ENCODE measurements at places on chromosomes 11 and 22.

DNA sequence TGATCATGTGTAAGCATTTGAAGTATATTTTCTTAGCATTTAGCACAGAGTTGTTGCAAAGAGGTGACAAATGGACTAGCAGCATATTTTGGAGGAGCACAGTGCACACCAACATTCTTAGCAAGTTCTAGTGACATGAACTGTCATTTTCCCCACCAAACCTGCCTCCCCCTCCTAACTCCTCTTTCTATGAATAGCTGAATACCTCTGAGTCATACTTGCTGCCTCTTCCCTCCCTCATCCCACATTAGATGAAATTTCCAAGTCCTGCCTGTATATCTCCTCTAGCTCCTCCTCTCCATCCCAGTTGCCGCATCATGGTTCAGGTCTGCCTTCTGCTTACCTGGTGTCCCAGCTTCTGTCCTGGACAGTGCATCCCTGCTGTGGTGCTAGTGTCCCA, 7.2 kb downstream of the OSBP2 start:
- no peak for DNase-seq

- DNase-seq: no peak
These were observed 244.1 kb downstream of the AASDHPPT start for GRCh38 chr11:106321601-106322000.

- no peak for DNase-seq
These were observed 898 bp downstream of the ZNF215 start for GRCh38 chr11:6927030-6927617.

DNA sequence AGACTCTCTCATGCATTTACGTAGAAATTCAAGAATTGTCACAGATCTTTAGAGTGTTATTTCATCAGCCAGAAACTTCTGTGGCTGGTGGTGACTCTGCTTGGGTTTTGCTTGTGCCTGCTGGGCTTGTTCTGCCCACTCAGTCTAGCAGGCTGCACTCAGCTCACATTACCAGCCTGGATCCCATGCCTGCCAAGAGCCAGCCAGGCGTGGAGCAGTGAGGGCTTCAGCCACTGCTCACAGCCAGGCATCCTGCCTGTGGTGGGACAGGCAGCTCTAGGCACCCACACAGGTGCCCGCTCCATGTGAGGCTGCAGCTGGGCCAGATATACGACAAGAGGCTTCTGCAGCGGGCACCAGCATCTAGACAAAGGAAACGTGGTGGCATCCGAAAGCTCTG, 1213.3 kb upstream of the RAG2 start:
- no peak for DNase-seq

GRCh38 chr11:85867751-85868150, 12.6 kb downstream of the CCDC83 start:
- DNase-seq: no peak

- no peak for DNase-seq
These were observed 13.5 kb downstream of the OAF start for GRCh38 chr11:120224361-120224760.

- no peak for DNase-seq
These were observed 17.1 kb upstream of the TOLLIP start for GRCh38 chr11:1326435-1327063.

- DNase-seq: no peak
These were observed 187.1 kb downstream of the BLID start for GRCh38 chr11:121928597-121929580.

GRCh38 chr11:69152733-69153421, 2.9 kb upstream of the SMIM38 start:
- DNase-seq: no peak

DNA sequence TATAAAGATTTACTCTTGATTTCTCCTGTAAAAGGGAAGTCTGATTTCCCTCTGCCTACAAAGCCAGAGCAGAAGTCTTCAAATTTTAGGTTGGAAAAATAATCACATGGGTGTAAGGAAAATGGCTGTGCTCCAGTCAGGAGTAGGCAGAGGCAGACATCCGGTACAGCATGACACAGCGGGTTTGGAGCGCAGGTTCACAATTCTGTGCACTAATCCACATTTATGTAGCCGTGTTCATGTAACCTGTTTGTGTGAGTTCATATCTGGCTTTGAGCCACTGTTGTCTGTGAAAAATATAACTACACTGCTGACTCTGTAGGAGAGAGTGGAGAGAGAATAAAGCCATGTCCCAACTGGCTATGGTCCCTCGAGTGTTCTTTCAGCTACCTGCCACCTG, 248.0 kb downstream of the CASP12 start:
- no peak for DNase-seq

DNA sequence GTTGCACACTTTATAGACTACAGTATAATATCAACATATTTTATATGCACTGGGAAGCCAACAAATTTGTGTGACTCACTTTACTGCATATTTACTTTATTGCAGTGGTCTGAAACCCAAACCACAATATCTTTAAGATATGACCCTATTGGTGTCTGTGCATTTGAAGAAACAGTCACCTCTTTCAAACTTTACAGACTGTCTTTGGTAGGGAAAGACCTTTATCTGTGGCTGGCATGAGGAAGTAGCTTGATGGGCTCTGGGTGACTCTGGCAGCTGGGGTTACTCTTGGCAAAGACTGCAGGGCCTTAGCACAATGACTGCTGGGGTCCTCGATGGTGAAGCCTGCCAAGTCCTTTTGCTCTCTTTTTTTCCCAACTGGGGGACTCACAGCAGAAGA, 21.3 kb upstream of the ABTB2 start:
- peak; percentile 5 for DNase-seq

GRCh38 chr11:96105197-96105895, 181.4 kb upstream of the MTMR2 start:
- DNase-seq: no peak

DNA sequence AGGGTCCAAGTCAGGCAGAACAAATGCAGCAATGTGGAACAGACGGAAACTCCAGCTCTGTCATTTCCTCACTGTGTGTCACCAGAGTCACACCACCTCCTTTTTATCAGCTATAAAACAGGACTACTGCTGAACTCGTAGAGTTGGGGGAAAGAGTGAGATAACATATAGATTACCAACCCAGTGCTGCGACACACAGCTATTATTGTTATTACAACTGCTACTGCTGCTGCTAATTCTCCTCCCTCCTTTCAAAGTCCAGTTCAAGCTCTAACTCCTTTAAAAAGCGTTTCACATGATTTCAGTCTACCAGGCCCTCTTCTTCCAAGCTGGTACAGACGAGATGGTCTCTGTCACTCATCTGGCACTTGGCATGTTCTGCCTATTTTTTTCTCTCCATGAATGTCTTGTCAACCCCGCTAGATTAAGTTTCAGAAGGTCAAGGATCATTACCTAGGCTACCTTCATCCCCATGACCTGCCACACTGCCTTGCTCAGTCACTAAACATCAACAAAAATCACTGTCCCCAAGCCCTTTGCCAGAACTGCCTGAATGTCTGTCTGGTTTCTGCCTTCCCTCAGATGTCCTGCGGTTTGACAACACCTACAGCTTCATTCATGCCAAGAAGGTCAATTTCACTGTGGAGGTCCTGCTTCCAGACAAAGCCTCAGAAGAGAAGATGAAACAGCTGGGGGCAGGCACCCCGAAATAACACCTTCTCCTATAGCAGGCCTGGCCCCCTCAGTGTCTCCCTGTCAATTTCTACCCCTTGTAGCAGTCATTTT, 3.7 kb upstream of the MTFP1 start:
- DNase-seq: no peak

DNA sequence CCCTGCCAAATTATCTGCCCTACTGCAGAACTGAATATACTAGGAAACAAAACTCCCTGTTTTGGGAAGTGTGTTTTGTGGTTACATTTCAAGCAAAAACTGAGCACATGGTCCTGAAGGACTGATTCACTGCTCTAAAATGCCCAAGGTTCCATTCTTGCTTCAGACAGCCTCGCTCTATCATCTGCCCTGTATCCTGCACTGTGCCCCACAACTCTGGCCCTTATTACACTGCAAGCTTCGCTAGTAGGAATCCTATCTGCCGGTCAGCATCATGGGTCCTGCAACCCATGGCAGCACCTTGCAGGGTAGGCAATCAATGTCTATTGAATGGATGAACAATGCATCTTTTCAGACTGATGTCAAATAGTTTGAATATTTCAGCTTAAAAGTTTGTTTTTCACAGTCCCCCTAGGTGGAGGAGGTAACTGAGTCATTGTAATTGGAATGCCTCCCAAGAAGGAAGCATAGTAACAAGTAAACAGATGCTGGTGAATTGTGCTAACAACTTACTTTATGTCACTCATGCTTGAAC, 21.3 kb downstream of the LAYN start:
- peak; percentile 16 for DNase-seq

- no peak for DNase-seq
These were observed 73.7 kb downstream of the RTL6 start for GRCh38 chr22:44424359-44424682.

DNA sequence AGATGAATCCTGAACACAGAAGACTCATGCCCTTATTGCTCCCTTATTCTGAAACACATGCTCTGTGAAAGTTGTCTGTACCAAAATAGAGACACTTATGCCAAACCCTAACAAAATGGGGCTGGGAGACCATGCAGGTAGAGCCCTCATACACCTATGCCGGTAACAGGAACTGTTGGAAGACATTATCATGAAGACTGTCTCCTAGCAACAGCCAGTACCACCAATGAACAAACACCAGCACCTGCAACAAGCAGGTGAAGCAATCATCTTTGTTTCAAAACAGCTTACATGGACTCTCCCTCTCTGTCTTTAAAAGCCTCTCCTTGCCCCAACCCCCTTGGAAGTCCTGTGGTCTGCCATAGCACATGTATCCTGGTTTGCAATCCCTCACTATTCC, 17.2 kb downstream of the SLC5A4 start:
- no peak for DNase-seq

- no peak for DNase-seq
These were observed 161.7 kb downstream of the RAB38 start for GRCh38 chr11:88013508-88014065.

DNA sequence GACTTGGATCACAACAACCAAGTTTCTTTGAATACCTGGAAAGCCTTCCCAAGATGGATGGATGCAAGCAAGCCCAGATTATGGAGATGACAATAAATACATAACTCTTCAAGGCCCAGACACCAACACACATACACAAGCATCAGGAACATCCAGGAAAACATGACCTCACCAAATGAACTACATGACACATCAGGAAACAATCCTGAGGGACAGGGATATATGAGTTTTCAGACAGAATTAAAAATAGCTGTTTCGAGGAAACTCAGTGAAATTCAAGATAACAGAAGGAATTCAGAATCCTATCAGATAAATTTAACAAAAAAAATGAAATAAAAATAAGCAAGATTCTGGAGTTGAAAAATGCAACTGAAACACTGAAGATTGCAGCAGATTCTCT, 659.4 kb downstream of the METTL15 start:
- no peak for DNase-seq

DNA sequence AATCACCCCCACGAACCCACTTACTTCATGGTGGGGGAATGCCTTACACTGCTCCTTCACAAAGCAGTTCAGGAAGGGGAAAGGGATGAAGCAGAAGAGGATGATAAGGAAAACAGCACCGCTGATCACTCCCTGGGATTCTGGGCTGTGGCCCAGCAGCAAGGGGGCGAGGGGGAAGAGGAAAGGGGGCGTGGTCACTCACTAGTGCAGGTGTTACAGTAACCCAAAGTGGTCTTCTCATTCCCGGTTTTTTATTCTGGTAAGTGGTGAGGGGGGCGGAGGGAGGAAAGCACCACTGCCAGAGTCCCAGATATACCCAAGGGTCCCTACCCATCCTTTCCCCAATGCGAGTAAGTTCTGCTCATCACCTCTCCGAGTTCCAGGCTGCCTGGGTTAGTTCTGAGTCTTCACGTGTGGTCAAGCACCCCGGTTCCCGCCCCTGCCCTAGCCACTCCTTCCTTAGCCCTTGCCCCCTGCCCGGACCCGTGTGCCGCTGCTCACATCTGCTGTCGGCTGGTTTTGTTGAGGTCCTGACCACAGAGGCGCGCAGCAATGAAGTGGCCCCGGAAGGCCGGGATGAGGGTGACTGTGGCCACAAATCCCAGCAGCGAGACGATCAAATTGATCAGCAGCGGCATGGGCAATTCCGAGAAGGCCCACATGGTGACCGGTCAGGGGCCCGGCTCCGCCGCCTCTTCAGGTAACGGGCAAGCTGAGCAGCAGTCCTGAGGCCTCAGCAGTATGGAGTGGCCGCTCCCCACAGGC, 477 bp downstream of the DPAGT1 start:
- DNase-seq: peak; percentile 9

GRCh38 chr22:25419247-25420113, 145.0 kb upstream of the GRK3 start:
- DNase-seq: peak; percentile 93

DNA sequence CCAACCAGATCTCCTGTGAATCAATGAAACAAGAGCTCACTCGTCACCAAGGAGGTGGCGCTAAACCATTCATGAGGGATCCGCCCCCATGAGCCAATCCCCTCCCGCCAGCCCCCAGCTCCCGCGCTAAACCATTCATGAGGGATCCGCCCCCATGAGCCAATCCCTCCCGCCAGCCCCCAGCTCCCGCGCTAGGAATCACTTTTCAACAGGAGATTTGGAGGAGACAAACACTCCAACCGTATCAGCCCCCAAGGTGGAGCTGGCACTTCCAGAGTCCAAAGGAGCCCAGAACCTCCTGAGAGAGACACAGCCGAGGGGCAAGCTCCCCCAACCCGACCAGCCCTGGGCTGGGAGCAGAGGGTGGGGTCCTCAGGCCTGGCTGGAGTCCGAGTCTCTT, 40.9 kb upstream of the PRR5 start:
- no peak for DNase-seq

GRCh38 chr11:109037856-109038780, 373.2 kb downstream of the DDX10 start:
- no peak for DNase-seq

- no peak for DNase-seq
These were observed 24.4 kb upstream of the RFPL3 start for GRCh38 chr22:32333141-32333768.

DNA sequence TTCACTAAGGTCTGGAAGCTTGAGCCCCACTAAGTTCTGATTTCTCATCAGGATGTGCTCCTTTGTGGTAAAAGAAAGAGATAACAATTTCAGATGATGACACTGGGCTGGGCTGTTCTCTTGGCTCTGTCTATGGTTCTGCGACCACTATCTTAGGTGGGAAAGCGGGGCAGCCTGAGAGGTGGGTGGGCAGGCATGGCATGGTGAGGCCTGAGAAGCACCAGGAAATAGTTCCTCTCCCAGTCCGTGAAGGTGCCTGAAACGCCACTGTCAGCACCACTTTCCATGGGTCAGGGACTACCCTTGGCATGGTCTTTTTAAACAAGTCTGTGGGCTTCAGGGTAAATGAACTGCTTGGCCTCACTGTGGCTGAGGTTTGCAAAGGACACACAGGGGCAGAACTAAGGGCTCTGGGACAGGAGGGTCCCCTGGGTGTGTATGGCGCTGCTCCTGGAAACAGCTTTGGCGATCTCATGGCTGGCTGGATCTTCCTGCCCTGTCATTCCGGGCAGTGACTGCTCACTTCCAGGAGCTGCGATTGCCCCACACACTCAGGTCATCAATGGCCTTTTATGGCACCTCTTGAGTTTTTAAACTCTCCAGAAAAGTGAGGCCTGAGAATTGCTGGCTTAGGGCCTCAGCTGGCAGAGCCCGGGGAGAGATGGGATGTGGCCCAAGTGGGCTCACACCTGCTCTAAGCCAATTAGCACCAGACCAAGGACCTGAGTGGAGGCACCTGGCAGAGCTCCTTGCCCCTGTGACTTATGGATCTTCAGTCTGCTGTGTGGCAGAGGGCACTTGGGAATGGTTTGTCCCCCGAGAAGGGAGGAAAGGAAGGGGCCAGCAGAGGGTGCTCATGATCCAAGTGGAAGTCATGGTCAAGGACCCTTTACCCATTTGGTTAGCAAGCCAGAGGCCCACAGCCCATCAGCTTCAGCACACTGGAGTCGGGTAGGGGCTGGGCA, 55.6 kb upstream of the LYVE1 start:
- no peak for DNase-seq

- peak; percentile 91 for DNase-seq
These were observed 96.5 kb downstream of the CWC15 start for GRCh38 chr11:94876645-94877442.

Data from inflammatory macrophage (primary cell).